ENCODE measurements at places on chromosomes 1 and 21. TPM values are rescaled to one million over a fixed set of nuclear protein-coding genes. Genes with fewer than 3 reads are reported as not detected.

Gene MEF2D
- total RNA-seq, result 5.7 TPM

Gene NCF2
- total RNA-seq, result 16.8 TPM

DNA sequence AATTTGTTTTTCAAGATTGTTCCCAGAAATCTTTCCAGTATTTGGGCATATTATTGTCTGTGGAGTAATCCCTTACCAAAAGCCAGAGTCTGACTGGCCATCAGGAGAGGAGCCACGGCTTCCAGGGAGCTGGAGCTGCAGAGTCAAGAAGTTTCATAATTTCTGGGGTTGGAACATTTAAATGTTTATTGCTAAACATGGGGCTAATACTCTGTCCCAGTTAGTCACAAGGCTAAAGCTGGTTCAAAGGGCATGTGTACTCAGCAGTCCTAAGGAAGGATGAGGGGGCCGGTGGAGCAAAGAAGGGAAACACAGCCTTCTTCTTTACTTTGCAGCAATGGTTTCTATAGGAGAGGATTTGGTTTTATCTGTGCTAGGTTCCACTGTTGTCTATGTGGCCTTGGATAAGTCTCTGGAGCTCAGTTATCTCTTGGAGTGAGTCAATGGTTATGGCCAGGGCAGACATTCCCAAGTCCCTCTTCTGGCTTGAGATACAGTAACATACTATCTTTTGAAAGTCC, 9.5 kb downstream of the DENND2D start:
- no peak for DNase-seq

GRCh38 chr1:215835951-215836350, 268.8 kb downstream of the KCTD3 start:
- no peak for DNase-seq

GRCh38 chr1:167763525-167764220, 41.9 kb downstream of the MPZL1 start:
- DNase-seq, result no peak

Gene NFASC
- total RNA-seq, result 51.4 TPM

GRCh38 chr1:89949991-89950624, 44.8 kb upstream of the ZNF326 start:
- no peak for DNase-seq

GRCh38 chr21:25986928-25987327, 183.6 kb downstream of the APP start:
- DNase-seq, result no peak

Gene KLHDC7A
- 0.40 TPM for total RNA-seq

DNA sequence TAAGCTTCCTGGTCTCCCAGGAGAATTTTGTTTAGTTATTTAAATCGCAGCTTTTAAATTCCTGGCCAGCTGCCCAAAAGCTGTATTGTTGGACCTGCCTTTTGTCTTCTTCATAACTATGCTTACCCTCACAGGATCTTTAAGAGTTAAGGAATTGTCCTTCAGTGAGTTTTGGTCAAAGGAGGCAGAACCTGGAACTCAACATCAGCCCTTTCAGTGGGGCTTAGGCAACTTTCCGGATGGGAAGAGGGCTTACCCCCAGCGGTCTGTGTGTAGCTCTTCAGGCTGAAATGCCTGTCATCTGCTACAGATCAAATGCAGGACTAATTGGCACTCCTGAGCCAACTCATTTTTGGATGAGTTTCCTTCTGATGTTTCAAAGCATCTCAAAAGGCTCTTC, 402.6 kb downstream of the SIPA1L2 start:
- peak; percentile 45 for DNase-seq

GRCh38 chr1:68197461-68197860, 34.9 kb downstream of the WLS start:
- no peak for DNase-seq

Gene HFM1
- 9.1 TPM for total RNA-seq

Gene DNAJB4
- 46.3 TPM for total RNA-seq

Gene CACNA1S
- 0.20 TPM for total RNA-seq

DNA sequence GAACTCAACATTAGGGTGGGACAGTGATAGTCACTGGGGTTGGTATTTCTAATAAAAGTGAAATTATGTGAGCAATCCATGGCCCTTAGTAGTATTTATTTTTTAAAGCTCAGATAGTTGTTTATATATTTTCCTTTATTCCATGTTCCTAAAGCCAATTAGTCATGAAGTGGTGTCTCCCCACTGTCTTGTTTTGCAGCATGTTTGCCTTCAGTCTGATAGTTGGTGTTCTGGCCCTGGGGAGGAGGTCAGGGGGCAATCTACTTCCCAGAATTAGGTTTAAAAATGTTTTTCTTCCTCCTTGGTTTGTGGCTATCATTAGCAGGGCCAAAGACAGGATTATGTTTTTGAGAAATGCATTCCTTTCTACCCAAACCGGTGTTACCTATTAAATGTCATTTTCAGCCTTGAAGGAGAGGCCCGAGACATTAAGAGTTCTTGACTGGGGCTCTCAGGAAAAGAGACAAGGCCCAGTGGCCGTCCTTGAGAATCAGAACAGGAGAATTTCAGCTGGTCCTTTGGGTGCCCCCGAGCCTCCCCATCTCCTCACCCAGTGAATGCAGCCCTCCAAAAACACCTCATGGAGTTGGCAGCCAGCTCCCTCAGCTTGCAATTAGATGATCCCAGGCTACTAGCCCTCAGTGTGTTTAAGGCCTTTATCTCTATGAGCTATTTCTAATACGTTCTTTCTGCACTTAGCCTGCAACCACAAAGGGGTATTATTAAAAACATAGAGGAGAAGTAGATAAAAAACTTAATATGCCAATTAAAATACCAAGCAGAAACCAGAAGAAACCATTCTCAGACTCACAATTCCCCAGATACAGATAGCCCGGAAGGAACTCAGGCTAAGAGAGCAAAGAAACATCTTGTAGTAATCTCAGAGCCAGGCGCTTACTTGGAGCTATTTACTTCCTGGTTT, 71.3 kb upstream of the NGF start:
- no peak for DNase-seq

Gene CELF3
- total RNA-seq, result 13.9 TPM

DNA sequence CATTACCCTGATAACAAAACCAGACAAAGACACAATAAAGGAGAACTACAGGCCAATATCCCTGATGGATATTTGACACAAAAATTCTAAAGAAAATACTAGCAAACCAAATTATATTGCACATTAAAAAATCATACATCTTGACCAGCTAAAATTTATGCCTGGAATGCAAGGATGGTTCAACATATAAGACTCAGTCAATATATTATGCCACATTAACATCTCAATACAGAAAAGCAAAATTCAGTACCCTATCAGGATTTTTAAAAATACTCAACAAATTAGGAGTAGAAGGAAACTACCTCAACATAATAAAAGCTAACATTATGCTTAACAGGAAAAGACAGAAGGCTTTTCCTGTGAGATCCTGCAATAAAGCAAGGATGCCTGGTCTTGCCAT, 177.1 kb downstream of the MAGI3 start:
- DNase-seq, result no peak

DNA sequence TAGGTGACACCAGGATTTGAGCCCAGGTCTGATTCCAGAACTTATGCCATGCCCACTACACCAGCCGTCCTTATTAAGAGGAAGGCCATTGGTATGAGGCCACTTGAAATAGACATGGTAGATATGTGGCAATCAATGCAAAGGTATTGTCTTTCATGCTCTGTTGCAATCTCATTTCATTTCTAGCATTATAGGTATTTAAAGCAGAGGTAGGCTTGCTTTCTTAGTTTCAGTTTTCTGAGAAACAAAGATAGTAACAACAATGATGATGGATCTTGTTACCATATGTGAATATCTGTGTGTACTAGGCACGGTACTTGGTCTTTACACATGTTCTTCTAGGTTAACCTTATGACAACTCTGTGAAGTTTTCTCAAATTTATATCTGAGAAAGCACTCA, 113.1 kb downstream of the FGGY start:
- DNase-seq, result no peak

GRCh38 chr1:7362947-7363346, 408.1 kb upstream of the VAMP3 start:
- no peak for DNase-seq

DNA sequence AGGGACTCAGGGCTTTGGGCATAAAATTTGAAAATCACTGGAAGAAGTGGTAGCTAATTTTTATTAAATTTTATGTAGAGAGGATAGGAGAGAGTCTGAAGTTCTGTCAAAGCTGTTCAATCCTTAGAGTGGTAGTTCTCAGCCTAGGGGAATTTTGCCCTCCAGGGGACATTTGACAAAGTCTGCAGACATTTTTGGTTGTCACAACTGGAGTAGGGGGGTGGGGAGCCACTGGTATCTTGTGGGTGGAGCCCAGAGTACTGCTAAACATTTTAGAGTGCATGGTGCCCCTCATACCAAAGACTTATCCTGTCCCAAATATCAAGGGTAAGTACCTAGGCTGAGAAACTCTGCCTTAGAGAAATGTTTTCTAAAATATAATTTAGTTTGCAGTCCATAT, 30.2 kb downstream of the RASAL2 start:
- DNase-seq, result no peak

Gene EXOSC10
- 79.8 TPM for total RNA-seq

DNA sequence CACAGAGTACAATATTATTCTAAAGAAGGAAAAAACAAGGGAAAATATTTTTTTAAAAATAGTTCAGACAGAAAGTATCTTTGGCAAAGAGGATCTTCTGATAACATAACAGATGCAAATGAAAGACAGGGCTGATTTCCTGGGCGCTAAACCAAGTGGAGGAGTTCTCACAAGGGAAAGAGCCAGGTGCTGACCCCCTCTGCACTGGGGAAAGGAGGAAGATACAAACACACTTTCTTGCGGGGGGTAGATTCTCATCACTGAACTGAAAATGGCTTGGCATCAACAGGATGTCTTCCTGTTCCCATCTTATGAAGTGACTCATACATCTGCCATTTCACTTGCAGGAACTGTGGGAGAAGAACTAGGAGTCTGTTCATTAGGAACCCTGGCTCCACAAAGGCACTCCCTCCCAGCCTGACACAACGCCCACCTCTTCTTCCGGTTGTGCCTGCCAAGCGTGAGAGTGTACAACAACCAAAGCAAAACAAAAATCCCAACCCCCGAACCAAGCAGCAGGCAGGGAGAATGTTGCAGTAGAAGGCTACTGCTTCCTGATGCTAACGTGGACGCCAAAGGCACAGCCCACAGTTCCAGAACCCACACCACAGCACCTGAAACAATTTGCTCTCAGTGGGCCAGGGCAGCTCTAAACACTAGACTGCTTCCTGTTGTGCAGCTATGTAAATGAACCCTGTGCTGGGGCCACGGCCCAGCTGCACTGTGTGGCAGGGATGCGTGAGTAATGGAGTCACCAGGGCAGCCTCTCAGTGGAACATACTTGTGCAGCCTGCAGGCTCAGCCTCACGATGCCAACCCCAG, 51.0 kb downstream of the GADD45A start:
- peak; percentile 82 for DNase-seq

- DNase-seq, result no peak
These were observed 18.7 kb downstream of the WNT2B start for GRCh38 chr1:112527266-112528010.

Gene TMPRSS3
- not detected for total RNA-seq

Gene LAMTOR5
- 128 TPM for total RNA-seq

GRCh38 chr1:99650030-99650429, 4.1 kb downstream of the PALMD start:
- no peak for DNase-seq

- DNase-seq, result peak; percentile 48
These were observed 24.8 kb downstream of the ATPAF1 start for GRCh38 chr1:46643368-46643775.

DNA sequence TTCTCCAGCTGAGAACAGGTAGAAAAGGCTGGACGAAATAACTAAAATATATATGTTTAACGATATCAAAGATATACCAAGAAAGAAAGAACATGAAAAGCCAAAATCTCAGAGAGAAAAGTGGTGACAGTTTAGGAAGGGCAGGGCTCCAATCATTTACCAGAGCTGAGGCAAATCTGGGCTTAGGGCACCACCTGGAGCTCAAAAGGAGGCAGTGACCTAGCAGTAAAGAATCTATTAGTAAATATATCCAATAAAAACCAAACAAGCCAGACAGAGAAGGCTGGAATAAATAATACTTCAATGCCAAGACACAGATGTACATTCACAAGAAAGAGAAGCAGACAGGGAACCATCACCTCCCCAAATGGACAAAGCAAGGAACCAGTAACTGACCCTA, 43.5 kb downstream of the CHIA start:
- no peak for DNase-seq

Gene KCNK1
- 12.9 TPM for total RNA-seq

GRCh38 chr1:182299728-182300616, 91.6 kb downstream of the GLUL start:
- no peak for DNase-seq

- no peak for DNase-seq
These were observed 16.1 kb upstream of the CLDN8 start for GRCh38 chr21:30232011-30232410.

DNA sequence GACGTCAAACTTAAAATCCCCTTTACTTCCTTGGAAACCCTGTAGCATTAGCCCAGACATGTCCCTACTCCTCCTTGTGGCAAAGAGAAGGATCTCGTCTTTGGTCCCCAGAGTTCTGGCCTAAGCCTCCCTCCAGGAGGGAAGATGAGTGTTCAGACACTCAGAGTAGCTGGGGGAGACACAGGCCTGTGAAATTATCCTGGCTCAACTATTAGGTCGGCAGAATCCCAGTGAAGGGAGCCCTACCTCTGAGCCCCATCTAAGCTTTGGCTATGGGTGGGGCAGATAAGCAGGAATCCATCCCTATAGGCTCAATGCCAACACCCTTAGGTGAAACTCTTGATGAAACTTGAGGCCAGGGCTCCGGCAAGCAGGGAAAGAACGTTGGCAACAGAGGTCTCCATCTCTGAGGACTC, 1.7 kb upstream of the SFN start:
- no peak for DNase-seq

GRCh38 chr1:205570173-205570501, 61.7 kb downstream of the ELK4 start:
- no peak for DNase-seq

DNA sequence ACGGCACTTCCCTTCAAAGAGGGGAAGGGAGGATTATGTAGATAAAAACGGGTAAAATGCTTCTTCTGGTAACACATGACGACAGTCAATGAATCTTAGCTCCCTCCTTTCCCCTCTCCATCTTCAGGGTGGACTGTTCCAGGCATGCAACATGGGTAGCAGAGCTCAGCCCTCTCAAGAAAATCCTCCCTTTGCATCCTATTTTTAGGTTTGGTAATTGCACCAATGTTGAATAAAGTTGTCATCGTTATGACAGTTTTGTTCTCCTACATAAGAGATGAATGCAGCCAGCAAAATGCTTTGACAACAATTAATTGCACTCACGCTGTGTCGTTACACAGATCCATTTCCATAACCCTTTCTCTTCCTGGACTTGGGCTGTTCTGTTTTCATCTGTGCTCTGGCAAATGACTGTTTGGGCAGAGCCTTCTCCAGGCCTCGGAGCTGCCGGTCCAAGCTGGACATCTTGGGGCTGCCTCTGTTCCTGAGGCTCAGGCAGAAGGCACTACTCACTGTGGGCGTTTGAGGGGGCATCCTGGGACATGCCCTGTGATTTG, 127.6 kb downstream of the CNIH3 start:
- DNase-seq, result no peak

DNA sequence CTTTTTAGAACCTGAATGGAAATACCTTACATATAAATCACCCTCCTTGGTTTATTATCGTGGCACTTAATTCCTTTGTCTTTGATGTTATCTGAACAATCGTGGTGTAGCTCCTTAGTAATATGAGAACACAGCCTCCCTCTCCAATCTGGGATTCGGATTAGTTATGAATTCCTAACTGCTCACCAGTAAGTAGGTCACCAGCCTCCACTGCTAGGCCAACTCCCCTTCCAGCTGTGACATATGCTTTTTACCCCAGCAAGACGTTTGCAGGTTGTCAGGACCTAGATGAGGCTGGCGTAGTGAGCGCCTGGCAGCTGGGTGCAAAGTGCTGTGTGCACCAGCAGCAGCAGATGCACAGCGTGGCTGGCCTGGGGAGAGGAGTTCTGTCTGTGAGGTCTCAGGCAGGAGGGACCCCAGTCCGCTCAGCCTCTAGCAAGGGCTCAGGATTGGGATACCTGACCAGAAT, 38.2 kb downstream of the NTPCR start:
- DNase-seq, result no peak

All from spinal cord (tissue), 10 donors.